Sigmoid colon (tissue), 7 donors: ENCODE measurements at places on chromosomes 1 and 21. TPM values are rescaled to one million over a fixed set of nuclear protein-coding genes. Genes with fewer than 3 reads are reported as not detected.
A peak's percentile ranks its signal among the peaks of the same experiment; 100 is the strongest.

DNA sequence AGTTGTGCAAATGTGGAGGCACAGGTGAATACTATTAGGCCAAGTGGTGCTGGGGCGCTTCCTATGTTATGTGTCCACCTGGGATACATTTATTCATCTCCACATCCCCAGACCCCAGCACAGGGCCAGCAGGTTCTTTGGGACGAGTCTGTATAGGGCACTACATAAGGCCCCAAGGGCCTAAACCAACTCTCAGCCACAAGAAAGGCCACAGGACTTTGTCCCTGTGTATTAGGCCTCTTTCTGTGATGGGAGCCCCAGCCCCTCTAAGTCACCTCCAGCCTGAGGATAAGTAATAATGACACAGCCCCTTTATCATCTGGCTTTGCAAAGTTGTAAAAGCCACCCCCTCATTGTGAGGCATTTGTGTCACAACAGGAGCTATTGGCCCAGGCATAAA, 79.2 kb upstream of the CD1D start:
- H3K4me3 ChIP-seq, result no peak overlapping the region
- no peaks in the 10 kb centered on the region for H3K27me3 ChIP-seq
- H3K27ac ChIP-seq, result no peak overlapping the region
- H3K4me1 ChIP-seq, result no peaks in the 10 kb centered on the region

GRCh38 chr1:164637461-164638375, 78.7 kb downstream of the PBX1 start:
- peaks cover 90% of the 10 kb centered on the region for H3K4me1 ChIP-seq
- no peaks in the 10 kb centered on the region for H3K27me3 ChIP-seq
- H3K27ac ChIP-seq, result peak overlapping the region; percentile 84

DNA sequence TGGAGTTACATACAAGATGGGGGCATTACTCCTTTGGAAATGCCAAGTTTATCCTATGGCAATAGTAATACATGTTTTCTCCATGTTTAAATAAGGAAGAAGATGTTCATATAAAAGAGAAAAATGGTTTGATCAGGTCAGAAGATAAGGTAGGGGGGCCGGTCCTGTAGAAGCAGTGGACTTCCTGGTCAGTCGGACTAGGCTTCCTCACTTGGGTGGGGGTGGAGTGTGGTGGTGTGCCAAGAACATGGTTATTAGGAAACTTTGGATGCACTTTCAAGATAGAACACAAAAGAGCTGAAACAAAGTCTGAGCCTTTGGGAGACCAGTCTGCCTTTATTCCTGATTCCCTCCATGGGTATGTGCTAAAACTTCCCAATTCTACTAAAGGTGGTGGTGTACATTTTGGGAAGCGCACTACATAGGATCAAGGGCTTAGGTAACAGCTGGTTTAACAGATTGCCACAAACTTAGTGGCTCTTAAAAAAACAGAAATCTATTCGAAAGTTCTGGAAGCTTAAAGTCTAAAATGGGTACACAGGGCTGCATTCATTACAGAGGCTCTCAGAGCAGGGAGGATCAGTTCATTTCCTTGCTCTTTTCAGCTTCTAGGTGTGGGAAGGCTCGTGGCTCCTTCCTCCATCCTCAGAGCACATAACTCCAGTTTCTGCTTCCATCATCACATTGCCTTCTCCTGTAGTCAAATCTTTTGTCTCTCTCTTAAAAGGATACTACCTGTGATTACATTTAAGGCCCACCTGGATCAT, 64.6 kb downstream of the KDM1A start:
- no peak for DNase-seq
- H3K27ac ChIP-seq, result peak overlapping the region; percentile 1
- H3K27me3 ChIP-seq, result no peaks in the 10 kb centered on the region
- H3K4me3 ChIP-seq, result no peak overlapping the region

GRCh38 chr1:234262007-234262753, 111.1 kb upstream of the COA6 start:
- no peaks in the 10 kb centered on the region for H3K4me1 ChIP-seq
- DNase-seq, result no peak
- no peaks in the 10 kb centered on the region for H3K36me3 ChIP-seq

- no peak overlapping the region for H3K4me3 ChIP-seq
- peaks cover 15% of the 10 kb centered on the region for H3K4me1 ChIP-seq
- H3K27ac ChIP-seq, result no peak overlapping the region
Observed at GRCh38 chr1:3597599-3597964, 13.7 kb downstream of the MEGF6 start.

SLC6A9 gene
- total RNA-seq, result 12.8 TPM

DNA sequence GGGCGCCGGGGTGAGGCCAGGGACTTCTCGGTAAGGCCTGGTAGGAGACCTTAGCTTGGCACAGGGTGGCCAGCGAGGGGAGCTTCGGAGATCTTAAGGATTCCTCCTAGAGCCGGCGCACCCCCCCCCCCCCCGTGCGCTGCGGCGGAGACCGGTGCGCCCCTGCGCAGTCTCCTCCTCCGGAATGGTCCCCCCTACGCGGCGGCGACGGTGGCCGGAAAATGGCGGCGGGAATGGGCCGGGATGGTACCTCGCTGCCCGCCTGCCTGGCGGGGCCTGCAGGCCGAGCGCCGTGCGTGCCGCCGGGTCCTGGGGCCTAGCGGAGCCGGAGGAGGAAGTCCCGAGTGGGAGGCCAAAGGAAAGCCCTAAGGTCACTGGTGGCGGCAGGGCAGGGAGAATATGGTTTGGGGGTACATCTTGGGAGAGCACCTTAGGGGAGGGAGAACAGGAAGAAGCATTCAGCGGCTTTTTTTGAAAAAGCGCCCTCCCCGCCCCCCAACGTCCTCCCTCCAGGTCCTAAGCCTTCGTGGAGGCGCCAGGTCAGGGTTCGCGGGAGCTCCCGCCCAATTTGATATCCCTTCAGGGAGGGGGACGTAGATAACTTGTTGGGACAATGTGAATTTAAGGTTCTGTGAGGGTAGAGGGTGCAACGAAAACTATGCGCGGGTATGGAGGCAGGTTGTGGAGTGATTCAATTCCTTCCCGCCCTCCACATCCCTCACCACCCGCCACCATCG, 429 bp downstream of the SRRM1 start:
- H3K4me3 ChIP-seq, result peak overlapping the region; percentile 68
- H3K36me3 ChIP-seq, result peaks cover 25% of the 10 kb centered on the region
- DNase-seq, result no peak
- H3K4me1 ChIP-seq, result peaks cover 27% of the 10 kb centered on the region
